ENCODE measurements at places on chromosomes 1 and 21.

- peak; percentile 93 for DNase-seq
Observed at GRCh38 chr1:40450495-40451237, 390 bp downstream of the ZFP69B start.

GRCh38 chr1:216721863-216722262, 1.4 kb downstream of the ESRRG start:
- DNase-seq, result no peak

DNA sequence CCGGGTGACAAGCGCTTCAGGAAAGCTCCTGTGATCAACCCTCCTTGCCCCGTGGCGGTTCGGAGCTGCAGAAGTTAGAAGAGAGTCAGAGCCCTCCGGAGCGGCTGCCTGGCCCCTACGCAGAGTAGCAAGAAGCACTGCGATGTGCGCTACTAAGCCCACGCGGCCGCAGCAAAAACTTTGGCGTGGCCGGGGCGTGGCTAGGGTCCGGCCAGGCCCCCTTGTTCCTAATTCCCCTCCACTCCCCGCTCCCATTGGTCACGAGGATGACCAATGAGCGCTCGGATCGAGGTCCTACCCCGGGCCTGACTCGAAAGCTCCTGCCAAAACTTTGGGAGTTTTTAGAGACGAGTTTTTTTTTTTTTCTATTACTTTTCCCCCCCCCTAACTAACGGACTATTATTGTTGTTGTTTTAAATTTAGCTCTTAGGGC, at the start of gene HLX:
HLX (plus strand) TSS at position 368 of the 433 bp plus-strand sequence. CDS start 415 bp downstream, outside the sequence.
- DNase-seq, result no peak

- no peak for DNase-seq
Observed at GRCh38 chr1:78236716-78237115, 190.9 kb downstream of the GIPC2 start.
